Suppressor macrophage (primary cell): ENCODE measurements at places on chromosomes 3 and 15.

- DNase-seq, result no peak
Observed at GRCh38 chr15:40806672-40807027, 239 bp upstream of the ZFYVE19 start.

DNA sequence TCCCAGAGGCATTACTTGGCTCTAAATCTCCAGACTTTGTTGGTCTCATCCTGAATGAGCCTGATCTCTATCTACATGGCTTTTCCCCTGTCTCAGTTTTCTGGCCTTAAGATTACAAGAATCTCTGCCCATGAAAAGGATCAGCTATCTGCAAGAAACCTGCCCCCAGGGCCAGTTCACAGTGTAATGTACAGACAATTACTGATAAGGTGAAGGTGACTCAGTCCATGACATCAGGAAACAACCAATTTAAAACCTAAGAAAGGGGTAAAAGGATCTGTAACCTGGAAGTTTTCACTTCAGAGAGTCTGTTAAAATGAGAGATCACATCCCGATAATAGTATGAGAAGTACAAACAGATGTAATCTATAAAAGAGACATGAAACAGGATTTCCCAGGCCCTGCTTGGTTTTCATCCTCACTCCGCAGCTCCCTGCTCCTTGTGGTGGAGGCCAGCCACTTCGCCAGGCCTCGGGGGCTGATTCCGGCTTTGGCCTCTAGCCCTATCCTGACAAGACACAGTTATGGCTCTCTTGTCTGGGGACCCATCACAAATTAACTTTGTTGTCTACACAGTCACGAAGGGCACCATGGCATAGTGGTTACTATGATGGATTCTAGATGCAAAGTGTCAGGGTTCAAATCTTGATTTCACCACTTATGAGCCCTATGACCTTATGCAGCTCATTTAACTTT is 136.9 kb downstream of the THSD4 start:
- no peak for DNase-seq

DNA sequence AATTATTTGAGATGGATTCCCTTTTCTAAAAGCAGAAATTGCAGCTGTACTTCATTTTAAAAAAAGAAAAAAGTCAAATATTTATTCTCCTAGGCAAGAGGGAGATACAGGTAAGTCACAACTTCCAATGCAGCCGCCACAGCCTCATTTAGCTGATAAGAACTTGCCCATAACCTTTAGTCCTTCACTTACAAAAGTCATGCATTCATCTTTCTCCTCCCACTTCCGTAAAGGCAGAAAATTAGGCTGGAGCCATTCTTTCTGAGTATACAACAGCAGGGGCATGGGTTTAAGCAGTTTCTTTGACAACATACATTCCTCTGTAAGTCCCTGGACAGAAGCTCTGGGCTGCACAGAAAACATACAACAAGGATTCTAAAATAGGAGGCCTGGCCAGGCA is 4.3 kb downstream of the SUCLG2 start:
- no peak for DNase-seq

- DNase-seq, result no peak
Observed at GRCh38 chr3:79994397-79994796, 226.6 kb upstream of the ROBO1 start.

DNA sequence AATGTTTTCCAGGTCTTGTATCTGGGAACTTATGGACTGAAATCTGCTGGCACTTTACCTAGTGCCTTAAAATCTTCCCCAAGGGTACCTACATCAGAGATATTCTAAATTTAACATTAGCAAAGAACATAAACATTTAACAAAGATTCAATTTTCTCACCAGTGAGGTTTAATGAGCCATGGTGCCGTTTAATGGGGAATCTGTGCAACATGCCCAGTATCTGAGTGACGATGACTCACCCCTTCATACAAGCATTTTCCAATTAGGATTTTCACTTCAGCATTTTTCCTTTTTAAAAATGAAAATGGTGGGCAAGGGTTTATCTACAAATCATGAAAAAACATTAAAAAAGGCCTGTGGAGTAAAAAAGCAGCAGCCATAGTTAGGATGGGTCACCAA is 189.4 kb downstream of the SLC9A9 start:
- no peak for DNase-seq

DNA sequence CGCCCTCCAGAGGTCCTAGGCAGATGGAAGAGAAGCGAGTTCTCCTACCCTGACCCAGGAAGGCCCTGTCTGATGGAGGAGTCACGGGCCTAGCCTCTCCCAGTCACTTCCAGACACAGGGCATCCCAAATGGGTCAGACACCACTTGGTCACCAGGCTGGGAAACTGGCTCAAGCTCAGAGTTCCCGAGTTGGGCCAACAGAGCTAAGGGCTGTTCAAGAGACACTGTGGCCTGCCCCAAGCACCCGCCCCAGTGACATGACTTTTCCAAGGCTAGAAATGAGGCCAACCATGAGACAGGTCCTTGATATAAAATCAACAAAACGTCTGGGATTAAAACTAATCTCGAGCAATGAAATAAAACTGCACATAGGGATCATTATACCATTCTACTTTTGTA is 113.8 kb downstream of the IQSEC1 start:
- DNase-seq, result no peak

- DNase-seq, result no peak
Observed at GRCh38 chr3:103909395-103909794, 1457.3 kb upstream of the ALCAM start.

DNA sequence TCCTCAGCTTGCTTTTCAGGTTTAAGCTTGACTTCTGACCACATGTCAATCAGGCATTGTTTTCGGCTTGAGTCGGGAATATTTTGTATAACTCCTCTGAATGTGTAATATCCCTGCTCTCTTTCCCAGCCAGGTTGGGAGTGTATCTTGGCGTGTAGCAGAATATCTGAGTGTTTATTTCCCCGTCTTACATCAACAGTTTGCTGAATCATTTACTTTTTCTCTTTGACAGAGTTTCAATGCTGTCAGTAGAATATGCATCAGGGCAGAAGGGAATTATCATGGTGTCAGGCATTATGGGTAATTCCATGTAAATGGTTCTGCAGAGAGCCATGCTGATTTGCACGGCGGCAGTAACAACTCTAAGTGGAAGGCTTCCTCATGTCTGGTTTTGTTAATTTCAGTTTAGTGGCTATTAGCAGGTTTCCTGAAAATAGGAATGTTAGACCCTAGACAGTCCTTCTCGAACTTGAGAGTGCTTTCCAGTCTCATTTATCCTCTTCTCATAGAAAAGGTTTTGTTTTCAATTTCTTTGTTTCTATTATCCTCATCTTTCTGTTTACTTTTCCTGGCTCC is 566.3 kb downstream of the AGBL1 start:
- no peak for DNase-seq

GRCh38 chr15:63555507-63555906 is 41.7 kb upstream of the FBXL22 start:
- DNase-seq, result no peak
